Dorsolateral prefrontal cortex (tissue), 122 donors: ENCODE measurements at places on chromosomes 2 and 18. TPM values are rescaled to one million over a fixed set of nuclear protein-coding genes. Genes with fewer than 3 reads are reported as not detected.
A peak's percentile ranks its signal among the peaks of the same experiment; 100 is the strongest.

The GCG gene
- total RNA-seq: not detected

The FHOD3 gene
- 29.5 TPM for total RNA-seq

The FIGN gene
- 21.3 TPM for total RNA-seq

The OR6B2 gene
- not detected for total RNA-seq

The PSMA8 gene
- not detected for total RNA-seq

The RASGRP3 gene
- 24.5 TPM for total RNA-seq

The SP9 gene
- total RNA-seq: 3.4 TPM

The CDH7 gene
- total RNA-seq: 9.5 TPM

The SERPINB7 gene
- not detected for total RNA-seq

The PLA2R1 gene
- total RNA-seq: 6.1 TPM

- DNase-seq: no peak
These were observed 207.0 kb upstream of the SALL3 start for GRCh38 chr18:78772360-78773302.

GRCh38 chr18:37578886-37579513 is 13.4 kb upstream of the CELF4 start:
- peak; percentile 63 for DNase-seq

GRCh38 chr2:67585400-67585799 is 188.3 kb downstream of the ETAA1 start:
- no peak for DNase-seq

DNA sequence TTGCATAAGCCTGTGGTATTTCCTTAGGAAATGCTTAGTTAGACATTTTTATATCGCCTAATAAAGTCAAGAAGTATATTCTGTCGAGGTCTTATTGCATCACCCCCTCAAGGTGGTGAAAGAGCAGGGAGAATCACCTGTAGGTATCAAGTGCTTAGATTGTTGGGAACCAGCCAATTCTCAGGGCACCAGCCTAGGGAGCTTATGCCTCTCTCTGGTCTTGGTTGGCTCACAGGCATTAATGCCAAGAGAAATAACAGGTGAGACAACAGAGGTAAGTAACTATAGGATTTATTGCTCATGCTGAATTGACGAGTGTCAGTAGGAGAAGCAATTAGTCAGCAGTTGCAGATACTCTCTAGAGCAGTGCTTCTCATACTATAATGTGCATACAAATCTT is 663.3 kb upstream of the ZNF804A start:
- no peak for DNase-seq

- no peak for DNase-seq
These were observed 193.8 kb upstream of the RND3 start for GRCh38 chr2:150681120-150681804.

GRCh38 chr2:32591669-32592463 is 36.0 kb upstream of the TTC27 start:
- DNase-seq: no peak

DNA sequence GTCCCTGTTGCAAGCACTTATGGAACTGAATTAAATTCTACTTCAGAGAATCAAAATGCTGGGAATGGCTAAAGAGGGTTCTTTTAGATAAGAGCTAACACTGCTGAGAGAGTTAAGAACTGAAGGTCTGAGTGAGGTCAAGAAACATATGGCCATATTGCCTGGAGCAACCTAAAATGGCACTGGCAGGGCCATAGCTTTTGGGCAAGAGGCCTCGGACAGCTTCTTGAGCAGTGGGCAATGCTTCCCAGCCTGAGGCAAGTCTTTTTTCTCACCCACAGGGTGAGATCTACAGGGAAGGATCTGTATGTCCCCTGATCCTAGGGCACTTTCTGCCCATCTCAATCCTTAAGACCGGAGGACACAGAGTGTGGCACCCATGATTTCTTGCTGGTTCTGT is 244.6 kb upstream of the NT5C1B start:
- no peak for DNase-seq

GRCh38 chr18:42029092-42029491 is 74.1 kb downstream of the PIK3C3 start:
- DNase-seq: no peak

GRCh38 chr2:20509301-20509769 is 62.5 kb downstream of the RHOB start:
- no peak for DNase-seq

DNA sequence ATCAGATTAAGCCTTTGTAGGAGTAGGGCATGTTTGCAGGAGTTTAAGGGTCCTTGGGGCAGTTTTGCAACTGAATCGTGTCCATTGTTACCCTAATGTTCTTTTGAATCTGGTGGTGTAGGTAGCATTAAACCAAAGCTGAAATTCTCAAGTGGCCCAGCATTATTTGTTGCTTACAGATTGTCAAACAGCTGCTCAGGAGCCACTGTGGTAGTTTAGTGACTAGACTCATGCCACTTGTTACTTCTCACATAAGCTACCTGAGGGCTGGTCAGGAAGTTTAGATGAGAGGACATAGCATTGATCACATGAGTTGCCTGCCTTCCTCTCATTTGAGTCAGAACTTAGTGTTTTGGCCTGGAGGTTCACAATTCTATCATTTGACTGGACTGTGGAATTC is 157.6 kb downstream of the HAUS1 start:
- no peak for DNase-seq

GRCh38 chr2:88329815-88330603 is 122.5 kb downstream of the FOXI3 start:
- DNase-seq: no peak

- DNase-seq: no peak
These were observed 47.6 kb downstream of the PDE1A start for GRCh38 chr2:182379241-182379640.

DNA sequence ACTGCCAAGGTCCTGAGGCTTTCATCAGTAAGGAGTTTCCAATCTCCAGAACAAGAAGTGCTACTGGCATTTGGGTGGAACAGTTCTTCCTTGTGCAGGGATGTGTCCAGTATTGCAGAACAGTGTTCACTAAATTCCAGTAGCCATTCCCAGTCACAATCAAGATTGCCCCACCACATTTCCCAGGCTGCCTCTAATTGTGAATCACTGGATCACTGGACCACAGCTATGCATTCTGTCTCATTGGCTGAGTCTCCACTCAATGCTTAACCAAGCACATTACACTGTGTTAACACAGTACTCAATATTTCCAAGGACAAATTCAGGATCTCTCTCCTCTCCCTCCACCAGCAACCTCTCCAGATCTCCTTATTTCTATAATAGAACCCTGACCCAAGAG is 160.2 kb upstream of the CCDC150 start:
- DNase-seq: no peak

- no peak for DNase-seq
These were observed 478.2 kb downstream of the ARHGAP15 start for GRCh38 chr2:143607231-143608062.

GRCh38 chr2:31511376-31511775 is 69.4 kb downstream of the SRD5A2 start:
- no peak for DNase-seq

DNA sequence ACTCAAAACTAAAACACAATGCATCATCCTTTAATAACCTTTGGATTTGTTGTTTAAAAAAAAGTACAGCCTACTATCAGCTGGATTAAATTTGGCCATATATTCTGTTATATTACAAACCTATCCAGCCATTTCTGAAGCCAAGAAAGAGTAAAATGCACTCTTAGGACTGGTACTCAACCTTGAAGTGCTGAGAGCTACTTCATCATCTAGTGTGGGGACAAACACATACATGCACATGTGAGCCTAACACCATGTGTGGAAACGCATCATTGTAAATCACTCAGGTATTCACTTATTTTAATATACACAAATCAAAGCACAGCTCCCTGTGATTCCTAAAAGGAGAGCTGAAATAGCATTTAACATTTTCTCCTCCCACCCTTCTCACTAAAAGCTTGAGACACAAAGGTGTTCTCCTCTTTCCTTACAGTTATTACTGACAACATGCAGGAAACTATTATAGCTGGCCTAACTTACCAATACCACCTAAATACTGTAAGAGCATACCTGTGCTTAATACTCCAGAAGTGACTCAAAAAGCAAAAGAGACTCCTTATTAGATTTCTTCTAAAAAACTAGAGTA is 7.5 kb downstream of the BAZ2B start:
- no peak for DNase-seq
